ENCODE measurements at places on chromosomes 6 and 20. TPM values are rescaled to one million over a fixed set of nuclear protein-coding genes. Genes with fewer than 3 reads are reported as not detected.

DNA sequence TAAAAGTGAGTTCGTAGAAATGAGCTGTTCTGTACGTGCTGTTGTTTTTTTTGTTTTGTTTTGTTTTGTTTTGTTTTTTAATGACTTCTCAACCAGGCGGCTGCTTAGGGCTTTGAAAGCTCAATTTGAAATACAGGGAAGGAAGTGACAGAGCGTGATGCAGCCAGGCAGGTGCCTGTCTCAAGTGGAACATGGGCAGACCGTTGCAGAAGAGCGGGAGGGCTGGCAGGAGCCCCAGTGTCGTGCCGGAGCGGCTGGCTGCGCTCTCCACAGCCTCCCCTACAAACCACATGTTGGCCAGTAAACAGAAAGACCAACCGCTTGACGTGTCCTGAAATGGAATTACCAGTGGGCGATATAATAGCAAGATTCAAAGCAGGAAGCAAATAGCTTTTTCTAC, 164.9 kb upstream of the RREB1 start:
- DNase-seq, result no peak

Gene FLOT1
- polyA plus RNA-seq, result 141 TPM

- no peak for DNase-seq
Observed at GRCh38 chr20:24470746-24471582, 1.5 kb downstream of the SYNDIG1 start.

Gene ID4
- 138 TPM for polyA plus RNA-seq

Gene TNF
- 0.19 TPM for polyA plus RNA-seq

Gene NCOA7
- 44.6 TPM for polyA plus RNA-seq

Gene HINT3
- polyA plus RNA-seq, result 34.8 TPM

Gene NKAPL
- polyA plus RNA-seq, result 2.6 TPM

GRCh38 chr20:17155401-17155800, 71.4 kb upstream of the PCSK2 start:
- DNase-seq, result no peak

Gene KCNK15
- 0.06 TPM for polyA plus RNA-seq

GRCh38 chr6:29834564-29835436, 7.2 kb downstream of the HLA-G start:
- no peak for DNase-seq

Gene C6orf47
- polyA plus RNA-seq, result 19.4 TPM
